H9 (cell line): ENCODE measurements at places on chromosomes 1 and 21. TPM values are rescaled to one million over a fixed set of nuclear protein-coding genes. Genes with fewer than 3 reads are reported as not detected.

GRCh38 chr1:70819785-70820184 is 227.8 kb downstream of the PTGER3 start:
- no peak for DNase-seq

Gene EPHA8
- 3.4 and 3.6 TPM in 2 replicates for total RNA-seq

Gene FAM78B
- 1.6 and 2.3 TPM in 2 replicates for total RNA-seq

DNA sequence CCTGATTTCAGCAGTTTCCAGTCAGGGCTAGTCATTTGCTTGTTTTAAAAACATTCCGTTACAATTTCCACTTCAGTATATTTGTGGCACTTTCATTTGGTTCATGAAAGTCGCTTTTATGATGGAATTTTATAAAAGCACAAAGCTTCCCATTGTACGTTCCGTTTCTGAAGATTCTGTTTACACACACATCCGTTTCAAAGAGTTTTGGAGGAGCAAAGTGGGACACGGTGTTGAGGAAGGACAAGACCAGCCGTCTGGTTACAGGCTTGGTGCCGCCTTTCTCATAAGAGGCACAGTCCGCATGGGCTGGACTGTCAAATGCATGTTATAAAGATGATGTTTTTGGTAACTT is 60.3 kb downstream of the FAAP20 start:
- no peak for DNase-seq
